Activated CD4-positive, alpha-beta T cell treated with anti-CD3 and anti-CD28 coated beads, Interleukin-2, amount 10 ng/mL, durations not matched to agents 24 days and 14 days (primary cell): ENCODE measurements at places on chromosomes 1 and 21. TPM values are rescaled to one million over a fixed set of nuclear protein-coding genes. Genes with fewer than 3 reads are reported as not detected.

GRCh38 chr1:47444562-47445465, 7.0 kb downstream of the FOXD2 start:
- peak; percentile 77 for DNase-seq

DNA sequence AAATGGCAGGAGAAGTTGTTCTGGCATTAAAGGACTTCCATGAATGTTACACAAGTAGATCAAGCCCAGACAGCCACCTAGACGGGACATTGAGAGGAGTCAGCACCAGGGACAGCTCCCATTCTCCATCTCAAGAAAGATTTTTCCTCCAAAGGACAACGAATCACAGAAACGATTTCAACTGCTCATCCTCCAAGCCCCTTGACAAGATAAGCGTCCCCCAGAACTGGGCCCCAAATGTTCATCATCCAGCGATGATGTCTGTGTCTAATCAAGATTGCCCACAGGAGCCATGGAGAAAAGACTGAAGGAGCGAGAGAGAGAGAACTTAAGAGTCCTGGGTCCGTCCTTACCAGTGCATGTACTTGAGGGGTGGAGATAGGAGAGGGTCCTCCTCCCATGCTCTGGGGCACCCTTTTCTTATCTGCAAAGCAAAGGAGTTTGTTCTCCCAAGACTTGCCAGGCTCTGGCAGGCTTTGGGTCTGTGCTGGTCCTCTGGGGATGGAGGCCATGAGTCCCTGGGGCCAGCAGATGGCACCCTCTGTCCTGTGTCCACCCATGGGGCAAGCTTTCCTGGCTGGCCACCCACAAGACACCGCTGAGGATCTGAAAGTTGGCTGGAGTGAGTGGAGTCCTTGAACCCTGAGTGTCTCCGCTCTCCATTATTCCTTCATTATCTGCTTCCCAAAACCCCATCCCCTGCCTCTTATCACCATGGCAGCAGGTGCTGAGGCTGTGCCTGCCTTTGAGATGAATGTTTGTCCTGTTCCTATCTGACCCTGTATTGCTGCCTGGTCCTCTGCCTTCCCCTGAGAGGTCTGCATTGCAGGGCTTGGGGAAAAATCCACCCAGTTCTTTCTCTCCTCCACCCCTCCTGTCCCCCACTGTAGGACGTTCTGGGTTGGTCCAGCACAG, 164.6 kb downstream of the ACTL8 start:
- peak; percentile 66 for DNase-seq

DNA sequence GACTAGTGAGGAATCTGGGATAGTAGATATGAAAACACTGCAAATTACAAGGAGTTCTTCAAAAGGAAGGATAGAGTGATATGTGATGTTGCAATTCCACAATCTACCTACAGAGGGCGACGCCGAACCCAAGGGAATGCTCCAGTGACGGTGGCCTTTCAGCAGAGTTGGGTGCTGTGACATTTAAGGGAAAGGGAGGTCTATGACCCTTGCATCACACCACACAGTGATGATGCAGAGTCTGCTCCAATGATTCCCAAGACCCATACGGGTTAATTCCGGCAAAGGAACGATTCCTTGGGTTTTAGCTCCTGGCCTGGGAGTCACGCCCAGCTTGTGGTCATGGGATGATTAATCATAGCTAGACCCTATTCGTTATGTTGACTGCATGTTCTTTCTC, 123.0 kb upstream of the IGSF21 start:
- peak; percentile 68 for DNase-seq

DNA sequence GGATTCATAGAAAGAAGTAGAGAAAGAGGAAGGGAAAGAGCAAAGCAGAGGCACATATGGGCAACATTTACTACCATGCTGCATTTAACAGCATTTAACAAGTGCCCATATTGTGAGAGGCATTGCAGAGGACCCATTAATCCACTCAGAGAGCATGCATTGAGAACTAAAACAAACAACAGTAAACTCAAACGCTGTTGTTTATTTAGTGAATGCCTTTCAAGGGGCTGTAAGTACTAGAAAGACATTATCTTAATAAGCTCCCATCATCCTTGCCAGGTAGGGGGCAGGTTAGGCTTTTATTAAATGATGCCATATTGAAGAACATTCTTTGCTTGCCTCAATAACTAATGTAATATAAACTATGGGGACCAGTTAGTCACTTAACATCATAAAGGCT, 254.3 kb upstream of the DAB1 start:
- no peak for DNase-seq

GRCh38 chr21:37800057-37800455, 116.2 kb downstream of the KCNJ6 start:
- no peak for DNase-seq

GRCh38 chr1:109616391-109616790, 3.0 kb downstream of the GNAT2 start:
- no peak for DNase-seq

GRCh38 chr1:24707687-24708086, 37.6 kb upstream of the CLIC4 start:
- DNase-seq, result no peak

DNA sequence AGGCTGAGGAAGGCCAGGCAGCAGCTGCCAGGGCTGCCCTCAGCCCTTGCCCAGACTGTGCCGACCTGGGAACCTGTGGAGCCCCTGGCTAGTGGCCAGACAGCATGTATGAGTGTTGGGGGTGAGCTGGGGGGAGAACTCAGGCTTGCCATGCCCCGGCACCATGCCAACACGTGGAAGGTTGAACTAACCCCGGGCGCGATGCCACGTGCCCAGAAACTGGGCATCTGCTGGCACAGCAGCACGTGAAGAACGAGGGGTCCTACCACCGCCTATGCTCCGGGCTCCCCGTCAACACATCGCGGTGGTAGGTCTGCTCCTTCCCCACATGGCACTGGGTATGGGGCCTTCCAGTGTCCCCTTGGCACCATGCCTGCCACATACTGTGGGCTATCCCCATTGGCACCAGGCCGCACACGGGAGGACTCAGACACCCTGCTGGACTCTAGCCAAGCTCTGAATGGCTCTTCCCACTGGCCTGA, 68.7 kb downstream of the CASZ1 start:
- DNase-seq, result no peak

DNA sequence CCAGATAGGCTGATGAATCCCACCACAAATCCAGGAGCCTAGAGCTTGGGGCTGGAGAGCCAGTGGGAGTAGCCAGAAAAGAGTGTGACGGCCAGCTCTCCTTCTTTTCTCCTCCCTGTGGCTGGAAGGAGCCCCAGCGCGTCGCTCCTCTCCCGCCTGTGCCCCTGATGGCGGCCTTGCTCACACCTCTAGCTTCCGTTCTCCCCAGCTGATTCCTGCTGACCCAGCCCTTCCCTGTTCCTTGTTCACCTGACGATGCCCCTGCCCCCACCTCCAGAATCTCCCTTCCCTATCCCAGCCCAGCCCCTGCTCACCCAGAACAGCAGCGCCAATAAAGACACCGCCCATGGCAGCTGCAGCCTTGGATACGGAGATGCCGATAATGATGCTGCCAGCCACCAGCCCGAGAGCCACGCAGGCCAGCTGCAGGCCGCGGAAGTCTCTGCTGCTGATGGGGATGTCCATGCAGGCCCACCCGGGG, 656 bp downstream of the KNCN start:
- DNase-seq, result no peak

- DNase-seq, result no peak
These were observed 133.6 kb downstream of the TM2D1 start for GRCh38 chr1:61591351-61591750.

- DNase-seq, result no peak
These were observed 258.5 kb upstream of the IRF2BP2 start for GRCh38 chr1:234868296-234869147.

DNA sequence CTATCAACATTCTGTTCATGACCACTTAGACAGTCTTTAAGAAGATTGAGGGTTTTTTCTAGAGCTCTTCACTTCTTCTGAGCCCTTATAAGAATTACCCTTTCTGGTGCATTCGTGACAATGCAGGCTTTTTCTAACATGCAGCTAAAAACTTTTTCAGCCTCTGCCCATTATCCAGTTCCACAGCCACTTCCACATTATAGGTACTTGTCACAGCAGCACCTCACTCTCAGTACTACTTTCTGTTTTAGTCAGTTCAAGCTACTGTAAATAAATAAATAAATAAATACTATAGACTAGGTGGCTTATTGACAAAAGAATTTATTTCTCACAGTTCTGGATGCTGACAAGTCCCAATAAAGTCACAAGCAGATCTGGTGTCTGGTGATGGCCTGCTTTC, 284.4 kb upstream of the PKN2 start:
- DNase-seq, result no peak

- DNase-seq, result no peak
These were observed 106.1 kb downstream of the RWDD3 start for GRCh38 chr1:95340061-95340460.

GRCh38 chr1:91870322-91870721, 15.6 kb downstream of the TGFBR3 start:
- no peak for DNase-seq

- no peak for DNase-seq
These were observed 3.0 kb downstream of the HSD3B1 start for GRCh38 chr1:119510046-119510445.

- DNase-seq, result no peak
These were observed 39.1 kb upstream of the IGSF5 start for GRCh38 chr21:39705849-39706248.

DNA sequence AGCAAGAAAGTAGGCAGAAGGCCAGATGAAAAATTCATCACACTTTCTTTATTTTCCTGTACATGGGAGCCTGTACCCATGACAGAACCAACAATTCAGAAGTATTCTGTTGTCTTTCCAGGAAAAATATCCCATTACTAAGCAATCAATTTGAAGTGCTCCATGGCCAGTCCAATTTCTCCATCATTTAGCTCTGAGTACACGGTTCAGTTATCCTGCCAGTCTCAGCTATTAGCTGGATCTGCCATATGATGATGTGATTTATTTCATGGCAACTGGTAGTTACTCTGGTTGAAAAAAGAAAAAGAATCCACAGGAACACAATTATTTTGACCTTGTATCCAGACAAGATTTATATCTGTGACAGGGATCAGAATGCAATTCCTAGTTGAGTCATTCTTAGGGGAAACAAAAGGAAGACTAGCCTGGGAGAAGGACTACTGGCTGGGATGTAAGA, 70.6 kb upstream of the GORAB start:
- DNase-seq, result no peak

DNA sequence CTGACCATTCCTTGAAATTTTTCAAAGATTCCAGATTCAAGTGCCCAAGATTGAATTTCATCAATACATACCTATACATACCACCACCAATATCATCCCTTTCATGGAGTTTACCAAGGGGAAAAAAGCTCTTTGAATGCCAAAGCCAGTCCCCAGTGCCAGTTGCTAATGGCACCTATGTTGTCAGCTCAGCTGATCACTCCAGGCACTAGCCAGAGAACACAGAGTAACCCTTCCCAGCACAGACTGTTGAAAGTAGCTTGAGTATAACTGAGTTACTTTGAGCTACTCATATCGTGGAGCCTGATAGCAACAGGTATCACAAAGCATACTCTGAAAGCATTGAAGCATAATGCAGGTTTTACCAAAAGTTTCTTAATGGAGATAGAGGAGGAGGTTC, 133.9 kb upstream of the NFIA start:
- DNase-seq, result no peak

- DNase-seq, result no peak
These were observed 59.4 kb downstream of the ZZZ3 start for GRCh38 chr1:77623066-77623465.

BNIPL gene
- 0.85 and 1.8 TPM in 2 replicates for total RNA-seq

PTPRC gene
- 436 and 438 TPM in 2 replicates for total RNA-seq

AIM2 gene
- total RNA-seq, result 75.9 and 80.1 TPM in 2 replicates

RSRP1 gene
- total RNA-seq, result 117 and 118 TPM in 2 replicates

RGS8 gene
- total RNA-seq, result not detected in 2 replicates

OR2L2 gene
- total RNA-seq, result 0.07 TPM in 2 replicates

TNFAIP8L2 gene
- total RNA-seq, result 29.4 and 32.5 TPM in 2 replicates

RNPC3 gene
- total RNA-seq, result 18.7 and 20.7 TPM in 2 replicates

GPR161 gene
- 0.51 and 0.85 TPM in 2 replicates for total RNA-seq

KCNE2 gene
- not detected in 2 replicates for total RNA-seq

DNAJC28 gene
- total RNA-seq, result 0.09 and 0.12 TPM in 2 replicates

PRR9 gene
- total RNA-seq, result not detected in 2 replicates

LAD1 gene
- not detected in 2 replicates for total RNA-seq

FBXO2 gene
- 0.76 and 1.0 TPM in 2 replicates for total RNA-seq

TRABD2B gene
- total RNA-seq, result not detected in 2 replicates
